ENCODE measurements at places on chromosomes 12 and 14.

DNA sequence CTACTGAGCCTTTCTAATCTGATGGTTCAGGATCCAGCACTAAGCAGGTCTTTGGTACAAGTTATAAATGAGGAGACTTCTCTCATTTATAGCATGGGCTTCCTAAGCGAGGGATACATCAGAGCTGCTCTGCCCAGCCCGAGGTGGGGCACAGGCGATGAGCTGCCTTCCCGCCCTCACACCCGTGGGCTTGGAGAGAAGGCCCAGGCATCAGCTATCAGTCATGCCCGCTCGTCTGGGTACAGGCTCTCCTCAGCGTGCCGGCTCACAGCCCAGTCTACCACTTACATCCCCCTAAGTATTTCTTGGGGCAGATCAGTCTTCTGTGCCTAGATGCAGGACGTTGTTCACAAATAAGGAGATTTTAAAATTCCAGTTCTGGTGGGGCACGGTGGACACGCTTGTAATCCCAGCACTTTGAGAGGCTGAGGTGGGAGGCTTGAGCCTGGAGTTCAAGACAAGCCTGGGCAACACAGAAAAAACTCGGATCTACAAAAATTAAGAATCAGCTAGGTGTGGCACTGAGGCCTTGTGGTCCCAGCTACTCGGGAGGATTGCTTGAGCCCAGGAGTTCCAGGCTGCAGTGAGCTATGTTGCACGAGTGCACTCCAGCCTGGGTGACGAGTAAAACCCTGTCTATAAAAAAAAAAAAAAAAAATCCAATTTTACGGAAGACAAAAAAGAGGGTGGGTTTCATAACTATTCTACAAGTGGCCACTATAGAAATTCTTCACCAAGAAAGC, 57.0 kb downstream of the CCDC88C start:
- DNase-seq, result no peak

DNA sequence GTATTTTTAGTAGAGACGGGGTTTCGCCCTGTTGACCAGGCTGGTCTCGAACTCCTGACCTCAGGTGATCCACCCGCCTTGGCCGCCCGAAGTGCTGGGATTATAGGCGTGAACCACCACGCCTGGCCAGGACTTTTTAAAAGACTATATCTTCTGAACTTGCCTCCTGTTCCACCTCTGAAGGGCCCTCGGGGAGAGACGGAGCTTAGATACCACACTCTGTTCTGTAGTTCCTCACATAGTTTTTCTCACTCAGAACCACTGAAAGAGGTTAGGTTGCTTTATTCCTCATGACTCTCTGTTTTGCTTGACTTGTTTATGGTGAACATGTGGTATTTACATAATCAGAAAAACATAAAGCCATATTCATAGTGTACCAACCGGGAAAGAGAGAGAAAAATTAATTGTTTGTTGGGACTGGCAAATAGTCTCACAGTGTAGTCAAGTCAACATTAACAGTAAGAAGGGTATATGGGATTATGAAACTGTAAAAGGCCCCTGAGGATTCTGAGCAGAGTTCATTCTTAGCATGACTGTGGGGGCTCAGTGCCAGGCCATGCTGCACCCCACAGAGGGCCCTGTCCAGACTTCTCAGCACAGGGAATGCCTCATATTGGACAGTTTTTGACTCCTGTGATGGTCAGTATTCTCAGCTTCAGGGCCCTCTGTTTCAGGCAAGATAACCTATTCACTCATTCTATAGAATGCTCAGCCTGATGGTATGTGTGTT, 342.3 kb downstream of the ZFP36L1 start:
- no peak for DNase-seq

- DNase-seq, result no peak
Observed at GRCh38 chr12:47095446-47096236, 15.9 kb upstream of the AMIGO2 start.

DNA sequence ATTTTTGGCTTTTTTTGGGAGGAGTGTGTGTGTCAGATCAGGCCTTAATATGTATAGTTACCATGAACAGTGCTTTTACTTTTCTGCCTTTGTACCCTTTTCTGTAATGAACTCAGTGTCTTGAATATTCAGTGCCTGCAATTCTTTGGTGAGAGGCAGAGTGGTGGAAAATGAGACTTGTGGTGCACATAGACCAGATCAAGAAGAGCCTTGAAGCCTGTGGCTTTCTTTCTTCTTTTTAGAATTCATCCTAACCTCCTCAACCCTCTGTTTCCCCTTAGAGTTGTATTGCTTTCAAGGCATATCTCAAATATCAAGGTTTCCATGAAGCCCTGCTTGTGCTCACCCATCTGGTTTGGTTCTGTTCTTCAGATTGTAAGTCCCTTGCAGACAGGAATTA, 2.6 kb downstream of the YLPM1 start:
- no peak for DNase-seq

- no peak for DNase-seq
Observed at GRCh38 chr14:65054471-65055085, 47.7 kb downstream of the MAX start.

GRCh38 chr12:132400011-132400641, 70.7 kb upstream of the GALNT9 start:
- DNase-seq, result no peak

GRCh38 chr12:1505576-1505975, 88.8 kb downstream of the FBXL14 start:
- no peak for DNase-seq

- no peak for DNase-seq
Observed at GRCh38 chr12:64558754-64559153, 51.5 kb upstream of the RASSF3 start.

- DNase-seq, result no peak
Observed at GRCh38 chr12:104347374-104348075, 44.0 kb downstream of the EID3 start.

DNA sequence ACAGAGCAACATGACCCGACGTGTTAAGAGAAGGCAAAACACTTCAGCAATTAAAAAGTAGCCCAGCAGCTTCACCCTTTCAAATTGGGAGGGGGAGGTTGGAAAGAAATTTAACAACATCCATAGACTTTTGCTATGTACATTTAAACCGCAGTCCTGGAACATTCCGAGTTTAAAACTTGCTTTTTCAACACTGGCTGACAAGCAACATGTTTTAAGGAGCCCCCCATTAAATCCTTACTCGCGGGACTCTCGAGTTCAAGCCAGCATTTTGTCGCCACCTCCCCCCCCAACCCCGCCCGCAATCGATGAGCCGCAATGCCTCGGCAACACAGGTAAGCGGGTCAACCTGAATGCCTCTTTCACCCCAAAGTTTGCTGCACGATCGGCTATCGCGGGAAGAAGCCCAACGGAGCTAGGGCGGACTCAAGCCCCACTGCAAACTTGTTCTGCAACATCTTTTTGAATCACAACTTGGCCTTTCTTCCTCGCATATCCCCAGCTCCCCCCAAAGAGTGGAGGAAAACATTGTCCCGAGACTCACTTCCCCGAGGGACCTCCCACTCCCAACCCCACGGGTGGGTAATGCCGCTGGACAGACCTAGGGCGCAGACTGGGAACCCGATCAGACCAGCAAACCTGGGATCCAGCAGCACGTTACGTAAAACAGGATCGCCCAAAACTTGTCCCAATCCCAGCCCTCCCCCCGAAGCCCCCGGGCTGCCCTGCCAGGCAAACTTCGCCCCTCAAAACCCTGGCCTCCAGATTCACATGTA, 777 bp downstream of the ZFP36L1 start:
- DNase-seq, result no peak
